Stimulated activated CD8-positive, alpha-beta memory T cell treated with anti-CD3 and anti-CD28 coated beads, Interleukin-7, amount 100 ng/mL, for 48 hours (primary cell): ENCODE measurements at places on chromosomes 3 and 15.

DNA sequence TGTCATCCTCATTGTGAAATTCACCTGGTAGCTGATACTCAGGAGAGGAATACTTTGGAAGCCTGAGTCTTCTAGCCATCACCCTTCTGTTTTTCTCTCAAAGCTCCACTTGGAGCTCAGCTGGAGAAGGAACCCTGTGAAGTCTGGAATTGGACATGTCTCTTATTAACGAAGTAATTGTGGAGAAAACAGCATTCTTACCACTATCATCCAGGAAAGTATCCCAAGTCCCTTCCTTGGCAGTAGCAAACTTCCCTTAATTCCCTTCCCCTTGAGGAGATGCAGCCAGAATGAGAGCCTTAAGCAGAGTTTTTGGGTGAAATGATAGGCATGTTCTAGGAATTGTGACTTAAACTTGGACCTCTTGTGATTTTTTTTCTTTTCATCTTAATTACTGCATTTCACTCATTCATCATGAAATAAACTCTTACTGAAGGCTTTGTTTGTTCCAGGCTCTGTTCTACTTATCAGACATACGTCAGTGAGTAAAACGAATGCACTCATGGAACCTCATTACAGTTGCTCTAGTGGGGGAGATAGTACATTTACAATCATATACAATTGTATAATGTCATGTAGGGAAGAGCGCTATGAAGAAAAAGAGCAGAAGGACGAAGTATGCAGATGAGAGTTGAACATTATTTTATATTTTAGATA lies 30.5 kb upstream of the TCF12 start:
- no peak for DNase-seq

DNA sequence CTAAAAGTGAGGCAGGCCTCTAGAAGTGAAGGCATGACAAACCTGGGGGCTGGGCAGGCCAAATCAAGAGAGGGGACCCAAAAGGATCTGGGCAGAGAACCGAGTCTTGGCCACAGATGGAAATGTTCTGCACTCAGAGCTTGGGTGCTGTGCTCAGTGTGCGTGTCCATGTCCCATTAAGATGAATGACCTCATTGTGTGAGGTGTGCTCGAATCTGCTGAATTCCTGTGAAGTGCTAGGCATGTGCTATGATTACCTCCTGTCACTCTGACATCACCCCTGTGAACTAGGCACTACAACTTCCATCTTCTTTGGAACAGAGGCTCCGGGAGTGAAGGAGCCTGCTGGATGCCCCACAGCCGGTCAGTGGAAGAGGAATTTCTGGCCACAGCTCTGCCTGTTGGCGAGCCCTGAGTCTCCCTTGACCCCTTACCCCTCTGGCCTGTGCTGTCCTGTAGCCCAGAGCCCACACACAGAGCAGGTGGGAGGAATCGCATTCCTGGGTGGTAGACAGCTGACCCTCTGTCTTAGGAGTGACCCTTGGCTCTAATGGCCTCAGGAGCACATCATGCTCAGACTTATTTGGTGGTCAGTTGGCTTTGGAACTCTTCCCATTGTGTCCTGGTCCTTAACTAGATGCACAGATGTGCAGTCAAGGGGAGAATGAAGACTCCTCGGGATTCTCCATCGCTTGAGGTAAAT lies 67.6 kb upstream of the CTDSPL start:
- DNase-seq: no peak

DNA sequence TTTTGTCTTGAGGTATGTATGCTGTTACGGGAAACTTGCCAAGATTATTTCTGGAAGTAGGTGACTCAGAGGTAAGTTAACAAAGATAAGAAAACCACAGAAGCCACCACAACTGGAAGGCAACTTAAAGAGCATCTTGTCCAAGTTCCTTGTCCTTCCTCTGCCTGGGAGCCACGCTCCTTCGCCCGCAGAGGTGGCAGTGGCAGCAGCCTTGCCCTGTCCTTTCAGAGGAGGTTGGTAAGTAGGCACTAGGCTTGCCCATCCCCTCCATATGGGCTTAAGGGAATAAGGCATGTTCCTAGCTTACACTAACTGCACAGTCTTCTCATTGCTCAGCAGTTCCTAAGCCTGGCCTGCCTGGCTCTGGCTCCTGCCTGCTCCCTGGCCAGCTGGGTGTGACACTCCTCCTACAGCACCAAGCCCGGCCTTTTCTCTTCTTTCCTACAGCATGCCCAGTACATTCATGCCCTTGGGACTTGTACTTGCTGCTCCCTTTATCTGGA lies 48.0 kb upstream of the RAB6B start:
- DNase-seq: no peak

- no peak for DNase-seq
Observed at GRCh38 chr3:30611613-30612436, 5.4 kb downstream of the TGFBR2 start.

- DNase-seq: no peak
Observed at GRCh38 chr3:48938689-48939088, 20.0 kb downstream of the ARIH2 start.

GRCh38 chr3:49717959-49718857 lies 1.3 kb downstream of the AMIGO3 start:
- no peak for DNase-seq

GRCh38 chr15:74723754-74724334 lies 1.5 kb downstream of the CYP1A1 start:
- no peak for DNase-seq

DNA sequence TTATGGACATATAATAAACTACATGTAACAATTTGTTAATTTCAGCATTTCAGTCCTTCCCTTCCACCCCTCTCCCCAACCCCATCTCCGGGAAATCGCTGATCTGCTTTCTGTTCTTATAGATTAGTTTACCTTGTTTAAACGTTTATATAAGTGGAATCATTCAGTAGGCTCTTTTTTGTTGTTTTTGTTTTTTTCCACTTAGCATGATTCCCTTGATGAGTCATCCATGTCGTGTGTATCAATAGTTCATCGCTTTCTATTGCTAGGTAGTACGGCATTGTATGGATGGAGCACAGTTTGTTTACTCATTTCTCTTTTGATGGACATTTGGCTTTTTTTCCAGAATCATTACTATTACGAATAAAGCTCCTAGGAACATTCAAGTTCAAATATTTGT lies 23.5 kb upstream of the AMOTL2 start:
- DNase-seq: no peak

GRCh38 chr3:120678331-120678947 lies 3.6 kb downstream of the HGD start:
- DNase-seq: no peak

- no peak for DNase-seq
Observed at GRCh38 chr3:132597660-132598059, 590 bp downstream of the ACKR4 start.

DNA sequence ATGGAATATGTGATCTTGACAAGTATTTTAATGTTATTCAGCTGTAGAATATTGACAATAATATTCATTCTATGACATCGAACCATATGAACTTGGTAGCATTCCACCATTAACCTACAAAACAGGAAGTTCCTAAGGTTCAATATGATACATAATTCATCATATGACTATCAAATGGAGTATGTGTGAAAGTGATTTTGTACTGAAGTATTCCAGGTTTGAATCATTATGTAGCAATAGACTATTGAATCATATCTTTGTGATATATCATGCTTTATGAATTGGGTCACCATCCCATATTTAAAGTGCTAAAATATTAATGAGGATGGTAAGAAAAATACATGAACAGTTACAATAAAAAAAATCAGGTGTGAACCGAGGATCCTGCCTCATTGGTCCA lies 95.1 kb downstream of the TP63 start:
- DNase-seq: no peak

DNA sequence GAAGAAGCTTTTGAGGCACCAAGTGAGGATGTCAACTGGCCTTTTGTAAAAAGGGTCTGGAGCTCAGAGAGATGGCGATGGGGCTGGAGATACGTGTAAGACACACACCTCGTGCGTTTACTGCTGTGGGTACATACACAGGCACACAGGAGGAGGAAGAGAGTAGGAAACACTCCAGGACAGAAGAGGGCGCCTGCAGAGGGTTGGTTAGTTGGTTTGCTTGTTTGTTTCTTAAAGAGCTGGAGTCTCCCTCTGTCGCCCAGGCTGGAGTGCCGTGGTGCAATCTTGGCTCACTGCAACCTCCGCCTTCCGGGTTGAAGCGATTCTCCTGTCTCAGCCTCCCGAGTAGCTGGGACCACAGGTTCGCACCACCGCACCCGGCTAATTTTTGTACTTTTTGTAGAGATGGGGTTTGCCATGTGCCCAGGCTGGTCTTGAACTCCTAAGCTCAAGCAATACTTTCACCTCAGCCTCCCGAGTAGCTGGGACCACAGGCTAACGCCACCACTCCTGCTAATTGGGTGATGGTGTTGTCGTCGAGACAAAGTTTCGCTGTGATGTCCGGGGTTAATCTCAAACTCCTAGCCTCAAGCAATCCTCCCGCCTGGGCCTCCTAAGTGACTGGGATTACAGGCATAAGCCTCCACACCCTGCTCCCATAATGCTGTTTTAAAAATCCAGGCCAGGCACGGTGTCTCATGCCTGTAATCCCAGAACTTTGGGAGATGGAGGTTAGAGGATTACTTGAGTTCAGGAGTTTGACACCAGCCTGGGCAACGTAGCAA lies 1.3 kb upstream of the PRR20G start:
- no peak for DNase-seq

DNA sequence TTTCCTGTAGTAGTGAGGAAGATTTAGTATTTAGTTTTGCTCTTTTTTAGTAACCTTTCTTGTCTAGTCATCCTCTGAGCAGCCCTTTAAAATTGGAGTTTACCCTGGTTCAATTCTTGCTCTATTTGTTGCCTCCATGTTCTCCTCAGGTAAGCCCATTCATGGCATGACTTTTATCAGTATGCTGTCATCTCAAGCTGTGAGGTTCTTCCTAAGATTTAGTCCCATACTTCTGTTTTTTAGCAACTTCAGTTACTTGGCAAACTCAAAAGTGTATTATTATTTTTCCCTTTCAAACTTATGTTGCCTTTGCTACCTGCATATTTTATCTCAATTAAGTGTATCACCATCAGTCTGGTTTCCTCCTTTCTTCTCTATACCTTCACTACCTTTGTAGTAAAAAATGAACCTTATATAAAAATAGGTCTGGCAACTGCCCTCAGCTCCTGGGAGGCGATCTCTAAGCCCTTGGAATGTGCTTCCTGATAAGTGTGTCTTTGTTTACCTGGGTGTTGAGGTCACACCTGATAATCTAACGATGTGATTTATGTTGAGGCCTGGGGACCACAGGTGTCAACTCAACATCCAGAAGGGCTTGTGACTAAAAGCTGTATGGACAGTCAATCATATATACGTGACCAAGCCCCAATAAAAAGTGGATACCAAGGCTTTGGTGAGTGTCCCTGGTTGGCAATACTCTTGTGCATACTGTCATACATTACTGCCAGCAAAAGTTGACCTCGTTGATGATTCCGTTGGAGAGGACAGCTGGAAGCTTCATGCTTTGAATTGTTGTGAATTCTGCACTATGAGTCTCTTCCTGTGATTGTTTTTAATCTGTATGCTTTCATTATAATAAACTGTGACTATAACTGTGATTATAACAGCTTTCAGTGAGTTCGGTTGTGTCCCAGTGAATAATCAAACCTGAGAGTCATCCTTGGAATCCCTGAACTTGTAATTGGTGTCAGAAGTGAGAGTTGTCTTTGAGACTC lies 3.9 kb downstream of the NSUN3 start:
- no peak for DNase-seq

- DNase-seq: no peak
Observed at GRCh38 chr3:58173669-58174398, 36.9 kb downstream of the DNASE1L3 start.

GRCh38 chr3:51514210-51514609 lies 14.4 kb upstream of the DCAF1 start:
- no peak for DNase-seq

DNA sequence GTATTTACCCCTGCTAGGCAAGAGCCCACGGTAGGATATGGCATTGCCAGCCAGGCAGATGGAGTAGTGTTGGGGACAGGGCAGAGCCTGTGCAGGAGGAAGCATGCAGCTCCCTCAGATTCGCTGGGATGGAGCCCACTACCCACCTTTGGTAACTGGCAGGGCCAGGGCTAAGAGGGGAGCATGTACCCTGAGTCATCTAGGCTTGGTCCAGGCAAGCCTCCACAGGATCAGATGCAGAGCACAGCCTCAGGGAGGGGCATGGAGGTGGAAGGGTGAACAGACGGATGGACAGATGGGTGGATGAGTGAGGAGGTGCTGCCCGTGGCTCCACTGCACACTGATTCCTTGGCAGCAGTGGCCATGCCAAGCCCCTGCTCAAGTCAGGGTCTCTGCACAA lies 33.0 kb downstream of the IL20RB start:
- no peak for DNase-seq

GRCh38 chr3:98690876-98691275 lies 72.3 kb upstream of the ST3GAL6 start:
- no peak for DNase-seq

DNA sequence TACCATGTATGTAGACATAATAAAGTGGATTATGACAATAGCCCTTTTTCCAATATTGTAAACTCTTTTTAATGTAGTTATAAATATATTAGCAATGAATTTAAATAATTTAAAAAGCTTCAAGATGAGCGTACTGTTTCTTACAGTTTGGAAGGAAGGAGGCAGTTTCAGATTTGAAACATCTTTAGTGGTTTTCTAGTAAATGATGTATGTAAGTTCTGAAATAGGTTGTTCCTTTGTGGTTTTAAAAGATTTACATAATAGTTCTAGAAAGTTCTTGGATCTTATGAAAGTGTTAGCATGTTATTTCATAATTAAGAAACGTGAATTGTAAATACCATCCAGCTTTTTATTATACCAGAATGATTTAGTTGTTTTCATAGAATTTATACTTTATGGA lies 16.0 kb downstream of the DNAJC19 start:
- no peak for DNase-seq

GRCh38 chr3:64551697-64552096 lies 136.1 kb downstream of the ADAMTS9 start:
- no peak for DNase-seq

DNA sequence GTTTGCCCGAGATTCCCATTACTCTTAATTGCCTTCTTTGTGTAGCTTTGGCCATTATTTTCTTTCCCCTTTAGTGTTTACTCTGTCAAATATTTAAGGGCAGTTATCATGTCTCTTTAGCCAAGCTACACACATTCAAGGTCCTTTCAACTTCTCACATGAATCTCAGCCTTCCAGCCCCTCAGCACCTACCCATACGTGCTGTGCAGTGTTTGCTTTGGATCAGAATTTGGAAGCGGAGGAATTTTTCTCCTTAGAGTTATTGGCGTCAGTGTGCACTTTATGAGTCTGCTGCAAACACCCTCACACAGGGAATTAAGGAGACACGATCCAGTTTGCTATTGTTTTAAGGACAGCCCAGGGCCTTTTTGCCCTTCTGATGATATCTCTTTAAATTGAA lies 231.6 kb downstream of the CACNA2D3 start:
- no peak for DNase-seq

- DNase-seq: no peak
Observed at GRCh38 chr15:54594115-54594514, 602.6 kb downstream of the RSL24D1 start.

GRCh38 chr3:22372292-22373062 lies 621.5 kb upstream of the ZNF385D start:
- DNase-seq: no peak
